ENCODE measurements at places on chromosomes 2 and 18.

- DNase-seq = no peak
Observed at GRCh38 chr2:11616851-11617415, 53.1 kb downstream of the NTSR2 start.

- DNase-seq = no peak
Observed at GRCh38 chr2:180695586-180696401, 284.6 kb upstream of the UBE2E3 start.

GRCh38 chr18:49013961-49014604 is 63.3 kb upstream of the SMAD7 start:
- DNase-seq = no peak

- DNase-seq = no peak
Observed at GRCh38 chr18:44824884-44825283, 144.2 kb downstream of the SETBP1 start.

GRCh38 chr2:56624181-56624580 is 440.4 kb downstream of the CCDC85A start:
- DNase-seq = no peak

DNA sequence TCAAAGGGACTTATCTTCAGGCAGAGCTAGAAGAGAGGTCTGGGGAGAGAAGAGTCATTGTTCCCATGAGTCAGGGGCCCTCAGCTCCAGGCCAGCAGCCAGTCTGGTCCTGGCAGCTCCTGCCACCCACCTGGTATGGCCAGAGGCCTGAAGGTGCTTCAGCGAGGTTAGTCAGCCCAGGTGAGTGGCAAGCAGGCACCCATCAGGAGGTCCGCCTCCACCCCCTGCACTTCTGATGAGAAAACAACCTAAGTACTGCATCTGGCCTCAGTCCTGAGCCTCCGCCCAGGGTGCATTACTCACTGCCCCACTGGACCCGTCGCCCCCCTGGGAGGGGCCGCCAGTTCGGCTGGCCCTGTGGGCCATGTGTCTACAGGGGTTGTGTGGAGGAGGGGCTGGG is 130.2 kb downstream of the INHBB start:
- no peak for DNase-seq

GRCh38 chr18:12589448-12589847 is 68.5 kb downstream of the SPIRE1 start:
- DNase-seq = no peak

GRCh38 chr18:61579581-61579980 is 246.4 kb downstream of the CDH20 start:
- no peak for DNase-seq

GRCh38 chr2:85861180-85861579 is 27.6 kb downstream of the ST3GAL5 start:
- no peak for DNase-seq

DNA sequence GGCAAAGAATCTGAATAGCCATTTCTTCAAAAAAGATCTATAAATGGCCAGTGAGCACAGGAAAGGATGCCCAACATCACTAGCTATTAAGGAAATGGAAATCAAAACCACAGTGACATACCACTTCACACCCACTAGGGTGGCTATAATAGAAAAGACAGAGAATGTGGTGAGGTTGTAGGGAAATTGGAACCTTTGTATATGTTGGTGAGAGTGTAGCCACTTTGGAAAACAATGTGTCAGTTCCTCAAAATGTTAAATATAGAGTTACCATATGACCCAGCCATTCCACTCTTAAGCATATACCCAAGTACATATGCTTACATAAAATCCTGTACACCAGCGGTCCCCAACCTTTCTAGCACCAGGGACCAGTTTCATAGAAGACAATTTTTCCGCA is 152.8 kb downstream of the SMAD2 start:
- DNase-seq = no peak

DNA sequence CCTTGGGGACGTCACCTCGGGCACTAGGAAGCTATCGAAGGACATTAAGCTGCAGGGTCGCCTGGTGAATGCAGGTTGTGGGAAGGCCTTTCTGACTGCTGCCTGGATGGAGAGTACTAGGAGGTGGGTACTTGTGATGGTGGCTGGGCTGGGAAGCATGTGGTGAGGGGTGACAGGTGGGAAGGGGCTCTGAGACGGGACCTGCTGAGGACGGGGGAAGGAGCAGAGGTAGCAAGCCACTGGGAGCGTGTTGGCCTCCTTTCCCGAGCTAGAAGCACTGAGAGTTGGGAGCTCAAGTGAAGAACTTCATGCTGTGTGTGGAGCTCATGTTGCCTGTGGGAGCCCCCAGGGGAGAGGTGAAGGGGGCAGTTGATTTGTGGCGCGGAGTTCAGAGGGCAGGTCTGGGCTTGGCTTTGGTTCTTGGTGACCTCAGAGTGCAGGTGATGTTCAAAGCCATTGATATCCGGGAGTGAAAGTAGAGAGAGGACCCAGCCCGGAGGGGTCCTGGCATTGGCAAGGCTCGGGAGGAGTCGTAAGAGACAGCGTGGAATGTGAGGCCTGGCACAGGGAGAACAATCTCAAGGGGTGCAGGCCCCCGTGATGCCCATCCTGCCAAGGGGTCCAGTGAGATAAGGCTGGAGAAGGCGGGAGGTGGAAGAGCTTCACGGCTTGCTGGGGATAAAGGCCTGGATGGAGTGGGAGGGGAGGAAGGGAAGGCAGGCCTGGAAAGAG is 13.2 kb downstream of the MROH2A start:
- DNase-seq = no peak

- DNase-seq = no peak
Observed at GRCh38 chr2:206086716-206087350, 859 bp upstream of the INO80D start.

- DNase-seq = no peak
Observed at GRCh38 chr18:69143084-69143483, 257.6 kb upstream of the DOK6 start.

DNA sequence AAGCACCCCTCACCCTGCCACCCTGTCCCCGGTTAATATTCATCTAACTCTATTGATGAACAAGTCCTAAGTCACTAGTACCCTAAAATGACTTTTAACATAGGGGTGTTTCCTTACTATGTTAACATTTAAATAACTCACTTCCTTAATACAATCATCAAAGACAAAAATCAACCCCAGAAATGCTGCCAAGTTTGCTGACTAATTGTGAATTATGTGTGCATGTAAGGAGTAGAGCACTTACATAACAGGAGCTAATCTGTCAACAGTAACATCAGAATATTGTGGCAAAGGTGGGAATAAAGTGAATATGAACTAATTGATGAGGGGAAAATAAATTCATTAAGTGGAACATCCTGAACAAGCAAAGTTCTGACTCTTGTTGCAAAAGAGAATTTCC is 81.4 kb upstream of the ERBB4 start:
- DNase-seq = no peak

GRCh38 chr18:71998547-71999097 is 545.5 kb downstream of the CBLN2 start:
- DNase-seq = no peak

GRCh38 chr2:63819256-63819655 is 22.4 kb upstream of the UGP2 start:
- DNase-seq = no peak

GRCh38 chr18:45441110-45441847 is 174.0 kb upstream of the SLC14A2 start:
- DNase-seq = no peak

GRCh38 chr18:58851856-58852255 is 12.8 kb upstream of the ZNF532 start:
- no peak for DNase-seq

GRCh38 chr2:10668402-10669012 is 21.3 kb downstream of the NOL10 start:
- no peak for DNase-seq

DNA sequence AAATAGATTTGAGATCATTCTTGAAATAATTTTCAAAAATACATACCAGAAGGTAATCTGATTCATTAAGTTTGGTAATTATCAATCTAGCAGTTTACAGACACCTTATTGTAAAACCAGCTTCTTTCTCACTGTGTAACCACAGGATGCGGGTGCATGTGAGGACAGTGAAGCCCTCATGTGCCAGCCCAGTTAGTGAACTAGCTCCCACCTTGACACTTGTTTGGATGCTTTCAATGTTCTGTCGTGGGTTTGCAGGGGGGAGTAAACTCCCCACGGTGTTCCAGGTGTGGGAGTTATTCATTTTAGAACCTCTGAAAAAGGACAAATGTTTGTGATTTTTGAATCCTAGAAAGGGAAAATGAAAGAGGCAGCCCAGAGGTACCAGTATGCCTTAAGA is 59.0 kb downstream of the WDSUB1 start:
- peak; percentile 40 for DNase-seq

GRCh38 chr18:51941999-51942398 is 398.0 kb upstream of the DCC start:
- DNase-seq = no peak

- no peak for DNase-seq
Observed at GRCh38 chr2:197914778-197915177, 110.4 kb downstream of the PLCL1 start.

- no peak for DNase-seq
Observed at GRCh38 chr2:234911271-234911670, 40.5 kb upstream of the SH3BP4 start.

DNA sequence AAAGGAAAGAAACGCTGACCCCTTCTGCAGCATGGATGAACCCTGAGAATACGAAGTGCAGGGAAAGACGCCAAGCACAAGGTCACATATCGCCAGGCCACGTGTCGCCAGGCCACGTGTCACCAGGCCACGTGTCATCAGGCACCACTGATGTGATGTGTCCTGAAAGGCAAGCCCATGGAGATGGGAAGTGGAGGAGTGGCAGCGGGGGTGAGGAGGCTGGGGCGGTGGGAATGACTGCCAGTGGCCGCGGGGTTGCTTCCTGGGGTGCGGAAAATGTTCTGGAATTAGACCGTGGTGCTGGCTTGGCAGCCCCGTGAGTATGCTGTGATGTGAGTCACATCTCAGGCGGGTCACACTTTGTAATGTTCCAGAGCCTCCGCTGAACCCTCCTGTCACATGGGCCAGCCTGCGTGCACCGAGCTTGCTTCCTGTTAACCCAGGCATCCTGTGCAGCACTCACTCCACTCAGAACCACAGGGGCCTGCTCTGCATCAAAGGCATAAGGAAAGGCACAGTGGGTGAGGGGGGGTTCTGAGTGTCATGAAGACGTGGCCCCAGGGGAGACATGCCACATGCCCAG is 39.0 kb downstream of the SLC66A2 start:
- no peak for DNase-seq

Measured in NK-92 treated with Interleukin-12 subunit alpha and Interleukin-12 subunit beta, amount 100 ng/mL, for 24 hours (cell line).